ENCODE measurements at places on chromosomes 5 and 9.

DNA sequence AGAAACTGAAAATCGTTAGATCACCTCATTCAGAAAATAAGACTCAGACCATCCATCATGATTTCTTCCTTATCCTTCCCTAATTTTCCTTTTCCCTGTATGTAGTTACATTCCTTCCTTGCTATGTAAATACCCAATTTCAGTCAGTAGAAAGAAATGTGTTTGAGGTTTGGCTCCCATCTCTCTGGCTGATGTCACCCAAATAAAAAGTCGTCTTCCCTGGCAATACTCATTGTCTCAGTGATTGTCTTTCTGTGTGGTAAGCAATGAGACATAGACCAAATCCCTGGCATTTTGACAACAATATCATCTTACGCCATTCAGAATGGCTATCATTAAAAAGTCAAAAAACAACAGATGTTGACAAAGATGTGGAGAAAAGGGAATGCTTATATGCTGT is 303.9 kb upstream of the EDIL3 start:
- peak; percentile 31 for DNase-seq

DNA sequence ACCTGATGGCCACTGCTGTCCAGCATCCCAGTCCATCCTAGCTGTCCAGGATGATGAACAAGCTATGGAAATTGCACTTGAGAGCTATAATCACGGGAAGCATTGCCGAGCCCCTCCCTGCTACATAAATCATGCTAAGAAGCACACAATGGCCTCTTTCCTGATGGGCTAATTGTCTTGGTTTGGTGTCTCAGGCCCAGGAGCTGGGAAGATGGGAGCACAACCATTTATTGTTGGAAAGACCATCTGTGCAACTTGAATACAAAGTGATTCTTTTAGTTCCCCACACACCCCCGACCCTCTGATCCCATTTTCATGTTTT is 80.4 kb downstream of the RGS3 start:
- no peak for DNase-seq

DNA sequence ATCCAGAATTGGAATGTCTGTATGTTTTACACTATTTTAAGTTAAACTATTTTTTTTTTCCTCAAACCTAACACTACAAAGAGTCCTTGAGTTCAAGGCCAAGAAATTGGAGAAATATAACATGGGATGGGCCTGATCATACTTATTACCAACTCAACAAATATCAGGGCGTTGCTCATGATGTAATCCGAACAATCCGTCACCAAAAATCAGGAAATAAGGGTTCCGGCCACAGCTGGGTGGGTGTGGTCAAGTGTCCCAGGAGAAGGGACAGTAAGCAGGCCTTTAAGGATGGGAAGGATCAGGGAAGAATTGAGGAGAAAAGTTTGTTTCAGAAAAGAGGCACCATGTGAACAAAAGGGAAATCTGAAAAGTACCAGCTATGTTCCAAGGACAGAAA is 29.8 kb downstream of the MED27 start:
- no peak for DNase-seq

GRCh38 chr9:113579283-113580040 is 115.9 kb downstream of the RGS3 start:
- no peak for DNase-seq

GRCh38 chr5:40364441-40364840 is 315.3 kb upstream of the PTGER4 start:
- no peak for DNase-seq

DNA sequence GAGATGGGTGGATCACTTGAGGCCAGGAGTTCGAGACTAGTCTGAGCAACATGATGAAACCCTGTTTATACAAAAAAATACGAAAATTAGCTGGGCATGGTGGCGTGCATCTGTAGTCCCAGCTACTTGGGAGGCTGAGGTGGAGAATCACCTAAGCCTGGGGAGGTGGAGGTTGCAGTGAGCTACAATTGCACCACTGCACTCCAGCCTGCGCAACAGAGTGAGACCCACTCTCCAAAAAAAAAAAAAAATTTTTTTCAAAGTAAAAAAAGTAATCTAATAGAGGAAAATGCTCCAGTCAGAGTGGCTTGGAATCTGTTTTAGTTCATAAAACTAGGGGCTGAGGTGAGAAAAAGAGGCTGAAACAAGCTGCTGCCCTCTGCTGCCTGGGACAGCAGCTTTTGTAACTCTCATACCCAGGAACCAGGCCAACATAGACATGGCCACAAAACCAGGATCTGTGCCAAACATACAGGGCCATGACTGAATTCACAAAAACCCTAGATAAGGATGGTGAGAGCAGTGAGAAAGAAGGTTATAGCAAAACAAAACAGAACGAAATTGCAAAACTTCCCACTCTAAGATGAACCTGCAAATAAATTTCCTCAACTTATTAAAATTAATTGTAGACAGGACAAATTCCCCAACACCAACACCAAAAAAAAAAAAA is 13.1 kb upstream of the DCAF12 start:
- peak; percentile 66 for DNase-seq
